Pancreas (tissue), 10 donors: ENCODE measurements at places on chromosomes 1 and 21.

GRCh38 chr1:29488086-29488793 lies 251.9 kb downstream of the PTPRU start:
- DNase-seq = no peak

GRCh38 chr1:4171480-4172450 lies 271.7 kb upstream of the C1orf174 start:
- DNase-seq = no peak

GRCh38 chr1:207401578-207401977 lies 52.5 kb upstream of the CR2 start:
- no peak for DNase-seq

DNA sequence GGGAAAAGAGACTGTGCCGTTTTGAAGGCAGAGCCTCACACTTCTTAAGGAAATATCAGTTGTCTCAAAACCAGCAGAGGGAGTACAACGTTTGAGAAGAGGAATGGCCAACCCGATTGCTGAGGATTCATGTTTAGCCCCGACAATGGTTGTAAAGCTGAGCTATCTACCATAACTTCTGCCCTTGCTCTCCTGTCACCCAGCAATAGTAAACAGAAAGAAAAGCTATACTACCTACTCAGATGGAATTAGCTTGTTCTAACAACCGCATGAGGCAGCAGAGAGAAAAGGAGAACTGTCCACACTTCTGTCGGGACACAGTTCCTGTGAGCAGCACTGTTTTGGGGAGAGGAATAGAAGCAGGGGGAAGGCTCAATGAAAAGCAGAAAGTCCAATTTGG lies 91.2 kb downstream of the SLC45A1 start:
- DNase-seq = no peak

DNA sequence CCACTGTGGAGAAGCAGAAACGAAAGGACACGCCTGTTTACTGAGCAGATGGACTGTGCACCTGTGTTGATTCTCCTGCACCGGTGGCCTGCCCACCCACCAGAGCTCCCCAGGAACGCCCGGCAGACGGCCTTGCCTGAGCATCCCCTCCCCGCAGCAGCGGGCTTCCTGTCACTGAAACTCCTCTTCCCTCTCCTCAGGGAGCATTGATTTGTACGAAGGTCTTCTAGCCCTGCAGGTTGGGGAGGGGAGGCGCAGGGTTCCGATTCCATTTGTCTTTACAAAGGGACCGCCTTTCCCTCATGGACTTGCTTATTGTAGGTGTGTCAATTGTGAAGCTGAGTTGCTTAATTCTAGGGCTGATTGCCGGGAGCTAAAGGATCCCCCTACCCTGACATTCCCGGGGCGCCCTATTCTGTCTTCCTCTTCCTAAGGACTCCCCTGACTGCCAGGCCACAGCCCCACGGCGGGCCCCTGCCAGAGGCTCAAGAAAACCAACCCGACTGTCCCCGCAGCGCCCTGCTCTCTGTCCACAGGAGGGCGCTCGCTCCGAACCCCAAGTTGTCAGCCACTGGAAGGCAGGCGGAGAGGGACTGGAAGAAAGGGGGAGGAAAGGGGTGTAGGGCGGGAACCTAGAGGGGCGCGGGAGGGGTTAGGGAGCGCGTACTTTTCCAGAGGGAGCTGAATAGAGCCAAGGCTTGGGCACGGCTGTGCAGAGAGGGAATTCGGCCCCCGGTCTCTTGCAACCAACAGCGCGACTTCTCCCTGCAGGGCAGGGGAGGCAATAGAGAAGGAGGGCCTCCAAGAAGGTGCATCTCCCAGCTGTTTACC lies 2.8 kb downstream of the S100A6 start:
- peak; percentile 88 for DNase-seq

GRCh38 chr1:164504749-164505148 lies 54.2 kb upstream of the PBX1 start:
- DNase-seq = no peak

DNA sequence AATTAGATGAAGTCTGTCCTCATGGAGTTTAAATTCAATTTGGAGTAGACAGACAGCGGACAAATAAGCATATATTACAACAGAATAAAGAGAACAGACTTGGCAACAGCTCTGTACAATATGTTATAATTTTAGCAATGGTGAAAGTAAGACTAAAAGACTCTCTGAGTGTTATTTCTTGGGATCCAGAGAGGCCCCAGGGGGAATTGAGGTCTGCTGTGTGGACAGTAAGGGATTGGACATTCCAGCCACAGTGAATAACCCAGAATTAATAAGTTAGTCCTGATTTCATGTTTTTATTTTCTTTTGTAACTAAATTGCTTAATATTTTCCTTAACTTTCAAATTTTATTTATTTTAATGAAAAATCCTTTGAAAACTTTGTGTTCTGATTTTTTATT lies 101.7 kb downstream of the PATJ start:
- no peak for DNase-seq

- DNase-seq = no peak
These were observed 98.7 kb upstream of the VAV3 start for GRCh38 chr1:108063703-108064102.

GRCh38 chr1:208291923-208292711 lies 47.9 kb upstream of the PLXNA2 start:
- DNase-seq = no peak

GRCh38 chr1:161044908-161045735 lies 655 bp downstream of the USF1 start:
- peak; percentile 72 for DNase-seq

DNA sequence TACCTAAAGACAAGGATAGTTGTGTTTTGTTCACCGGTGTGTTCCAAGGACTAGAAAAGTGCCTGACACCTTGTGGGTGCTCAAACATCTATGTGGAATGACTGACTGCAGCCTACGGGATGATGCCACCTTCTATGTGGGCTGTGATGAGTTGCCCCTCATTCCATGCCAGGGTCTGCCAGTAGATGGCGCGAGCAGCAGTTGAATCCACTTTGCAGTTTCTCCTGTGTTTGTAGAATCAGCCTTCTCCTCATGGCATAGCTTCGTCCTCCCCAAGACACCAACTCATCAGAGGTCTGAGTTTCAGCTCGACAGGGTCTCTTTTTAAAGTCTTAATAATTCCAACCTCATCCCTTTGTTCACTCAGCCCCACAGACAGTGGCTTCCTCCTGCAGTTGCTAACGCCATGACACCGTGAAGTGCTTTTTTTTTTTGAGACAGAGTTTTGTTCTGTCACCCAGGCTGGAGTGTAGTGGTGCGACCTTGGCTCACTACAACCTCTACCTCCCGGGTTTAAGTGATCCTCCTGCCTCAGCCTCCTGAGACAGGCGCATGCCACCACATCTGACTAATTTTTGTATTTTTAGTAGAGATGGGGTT lies 133.7 kb downstream of the CAPN8 start:
- DNase-seq = no peak

DNA sequence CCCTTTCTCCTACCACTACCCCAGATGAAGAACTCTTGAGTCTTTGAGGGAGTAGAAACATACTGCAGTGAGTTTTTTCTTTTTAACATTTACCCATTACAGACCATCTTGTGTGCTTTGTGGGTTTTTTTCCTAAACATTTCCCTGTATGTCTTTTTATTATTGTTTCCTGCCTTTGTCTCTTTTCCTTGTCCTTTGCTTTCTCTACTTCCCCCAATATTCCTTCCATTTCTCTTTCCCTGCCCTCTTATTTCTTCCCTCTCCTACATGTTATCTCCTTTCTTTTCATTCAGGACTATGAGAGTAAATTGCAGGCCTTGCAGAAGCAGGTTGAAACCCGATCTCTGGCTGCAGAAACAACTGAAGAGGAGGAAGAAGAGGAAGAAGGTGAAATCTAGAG lies 79.1 kb upstream of the PGD start:
- DNase-seq = no peak

DNA sequence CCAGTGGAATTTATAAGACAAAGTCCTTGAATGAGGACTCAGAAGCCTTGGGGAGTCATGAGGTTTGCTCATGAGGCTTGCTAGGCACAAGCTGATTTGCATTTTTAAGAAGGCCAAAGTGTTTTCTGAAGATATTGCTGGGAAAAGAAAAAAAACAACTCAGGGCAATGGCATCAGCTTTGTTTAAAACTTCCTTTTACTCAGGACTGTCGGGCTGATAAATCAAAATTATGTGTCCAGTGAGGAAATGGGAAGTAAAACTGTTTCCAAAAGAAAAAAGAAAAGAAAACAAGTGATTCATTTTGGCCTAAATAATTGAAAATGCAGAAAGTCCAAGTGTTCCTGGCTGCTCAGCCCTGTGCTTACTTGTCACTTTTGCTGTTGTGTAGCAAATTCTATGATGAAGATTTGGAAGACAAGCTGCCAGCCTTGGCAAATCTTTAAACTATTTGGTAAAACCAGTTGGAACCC lies 282.4 kb downstream of the HLX start:
- no peak for DNase-seq

DNA sequence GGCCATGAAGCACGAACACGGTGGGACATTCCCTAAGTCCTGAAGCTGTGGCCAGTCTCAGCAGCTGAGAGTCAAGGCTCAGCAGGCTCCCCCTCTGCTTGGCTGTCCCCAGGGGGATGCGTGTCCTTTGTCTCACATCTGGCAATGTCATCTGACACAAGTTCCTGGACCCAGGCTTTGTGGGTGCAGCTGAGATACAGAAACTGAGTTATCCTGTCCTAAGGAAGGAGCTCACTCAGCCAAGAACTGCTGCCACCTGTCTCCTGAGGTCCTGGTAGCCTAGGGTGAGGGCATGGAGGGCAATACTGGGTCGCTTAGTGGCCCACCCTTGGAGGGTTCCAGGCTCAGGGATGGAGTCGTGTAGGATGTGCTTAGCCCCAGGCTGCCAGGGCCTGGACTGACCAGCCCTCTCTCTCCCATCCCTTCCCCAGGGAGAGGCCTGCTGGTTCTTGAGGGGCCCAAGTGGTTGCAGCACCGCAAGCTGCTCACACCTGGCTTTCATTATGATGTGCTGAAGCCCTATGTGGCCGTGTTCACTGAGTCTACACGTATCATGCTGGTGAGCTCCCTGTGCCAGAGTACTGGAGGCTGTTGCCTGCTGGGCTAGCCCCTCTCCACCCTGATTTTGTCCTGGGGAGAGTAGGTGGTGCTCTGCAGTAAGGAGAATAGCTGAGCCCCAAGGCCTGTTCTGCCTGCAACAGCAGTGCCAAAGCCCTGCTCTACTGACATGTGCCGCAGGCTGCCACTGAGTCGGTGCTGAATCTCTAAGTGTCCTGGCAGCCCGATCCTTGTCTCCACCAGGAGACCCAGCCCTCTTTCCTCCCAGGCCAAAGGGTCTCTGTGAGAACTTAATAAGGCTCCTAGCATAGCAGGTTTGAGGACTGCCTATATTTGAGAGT lies 13.5 kb downstream of the CYP4B1 start:
- no peak for DNase-seq

- no peak for DNase-seq
These were observed 174.1 kb downstream of the FOXD2 start for GRCh38 chr1:47611992-47612391.

GRCh38 chr1:198575798-198576641 lies 35.5 kb upstream of the ATP6V1G3 start:
- no peak for DNase-seq

DNA sequence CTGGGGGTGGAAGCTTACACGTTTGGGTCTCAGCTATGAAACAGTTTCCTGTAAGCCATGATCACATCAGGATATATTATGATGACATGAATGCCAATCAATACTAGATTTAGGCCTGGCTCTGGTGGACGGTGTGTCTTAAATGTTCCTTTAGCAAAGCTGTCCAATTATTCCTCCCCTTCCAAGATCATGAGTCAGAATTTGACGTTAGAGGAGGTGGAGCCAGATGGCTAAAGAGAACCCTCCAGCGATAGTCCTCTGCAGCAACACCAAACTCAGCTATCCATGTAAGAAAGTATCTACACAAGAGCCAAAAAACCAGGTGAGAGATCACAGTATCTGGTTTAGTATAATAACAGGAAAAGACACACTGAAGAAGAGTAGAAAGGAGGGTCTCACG lies 47.8 kb downstream of the PACC1 start:
- DNase-seq = no peak

- DNase-seq = no peak
These were observed 45.9 kb downstream of the SLX9 start for GRCh38 chr21:44985441-44986401.

DNA sequence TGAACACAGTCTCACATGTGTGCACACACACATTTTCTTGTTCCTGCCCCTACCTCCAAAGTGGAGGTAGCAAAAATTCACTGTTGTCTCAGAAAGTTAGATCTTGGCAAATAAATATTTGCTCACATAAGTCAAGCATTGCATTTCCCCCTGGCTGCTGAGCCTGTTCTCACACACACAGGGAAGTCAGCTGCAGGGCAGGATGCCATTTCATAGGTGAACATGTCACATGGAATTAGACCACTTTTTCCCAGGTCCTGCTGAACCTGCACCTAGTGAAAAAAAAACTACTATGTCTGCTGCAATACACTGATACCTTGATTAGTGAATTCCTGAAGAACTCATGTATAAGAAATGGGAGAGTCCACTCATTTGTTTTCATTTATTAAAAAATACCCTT lies 5.3 kb upstream of the CD55 start:
- DNase-seq = peak; percentile 83

- DNase-seq = no peak
These were observed 29.7 kb upstream of the CYP4B1 start for GRCh38 chr1:46769028-46769740.

- DNase-seq = no peak
These were observed 3.5 kb downstream of the NRIP1 start for GRCh38 chr21:15061279-15061678.

DNA sequence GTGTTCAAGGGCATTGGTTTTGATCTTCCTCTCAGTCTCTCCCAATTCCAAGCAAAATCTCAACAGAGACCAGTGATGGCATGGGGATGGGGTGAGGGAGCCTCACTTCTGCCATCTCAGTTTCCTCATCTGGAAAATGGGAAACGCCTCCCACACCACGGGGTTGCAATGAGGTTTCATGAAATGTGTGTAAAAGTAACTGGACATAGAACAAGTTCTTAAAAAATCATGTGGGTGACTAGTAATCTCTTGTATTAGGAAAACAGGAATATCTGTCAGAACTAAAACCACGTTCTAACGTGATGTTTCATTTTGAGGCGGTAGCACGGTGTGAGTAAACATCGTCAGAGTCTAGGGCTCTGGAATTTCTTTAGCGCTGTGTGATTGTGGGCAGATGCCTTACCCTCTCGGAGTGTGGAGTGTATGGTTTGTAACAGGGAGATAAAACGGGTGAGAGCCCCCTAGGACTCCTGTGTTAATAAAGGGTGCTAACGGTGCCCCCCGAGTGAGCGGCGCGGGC lies 55.5 kb upstream of the DNAJC6 start:
- no peak for DNase-seq

- DNase-seq = no peak
These were observed 40.1 kb upstream of the ZBTB40 start for GRCh38 chr1:22411589-22411988.

- no peak for DNase-seq
These were observed 178.3 kb downstream of the HMCN1 start for GRCh38 chr1:185912504-185912903.

GRCh38 chr21:24097181-24097580 lies 1510.1 kb downstream of the MRPL39 start:
- no peak for DNase-seq

- DNase-seq = no peak
These were observed 22.2 kb upstream of the PTPN14 start for GRCh38 chr1:214573386-214574318.

- no peak for DNase-seq
These were observed 189.2 kb downstream of the DYRK1A start for GRCh38 chr21:37555672-37556261.

- no peak for DNase-seq
These were observed 93.0 kb downstream of the ATP1A1 start for GRCh38 chr1:116465845-116466685.

- no peak for DNase-seq
These were observed 5.1 kb upstream of the TMEM51 start for GRCh38 chr1:15148475-15148874.

GRCh38 chr1:100626397-100626796 lies 88.5 kb downstream of the GPR88 start:
- no peak for DNase-seq

GRCh38 chr1:178973652-178974101 lies 52.0 kb upstream of the FAM20B start:
- DNase-seq = no peak
